NCI-H446 treated with DMSO at 0.1 percent for 48 hours (cell line): ENCODE measurements at places on chromosomes 3 and 15.

GRCh38 chr3:52374173-52374572 lies 58.1 kb downstream of the DNAH1 start:
- no peak for DNase-seq

- no peak for DNase-seq
Measured at GRCh38 chr3:63900459-63900858, 11.7 kb downstream of the SCAANT1 start.

- DNase-seq: no peak
Measured at GRCh38 chr3:138937690-138938055, 9.3 kb downstream of the FOXL2 start.

DNA sequence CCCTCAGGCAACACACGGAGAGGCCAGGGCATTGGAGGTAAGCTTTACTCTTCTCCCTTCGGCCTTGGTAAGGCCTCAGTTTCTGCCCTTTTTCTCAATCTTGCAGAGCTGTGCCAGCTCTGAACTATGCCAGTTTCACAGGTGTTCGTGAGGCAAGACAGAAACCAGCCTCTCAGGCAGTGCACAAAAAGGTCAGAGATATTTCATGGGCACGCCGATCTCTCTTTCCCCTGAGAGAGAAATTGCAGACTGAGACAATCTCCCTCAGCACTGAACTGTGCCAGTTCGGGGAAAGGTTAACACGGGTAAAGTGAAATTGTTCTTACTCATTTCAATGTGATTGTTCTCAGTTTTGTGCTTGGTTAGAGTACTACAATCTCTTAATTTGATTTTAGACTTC lies 88.5 kb downstream of the GMNC start:
- DNase-seq: no peak

- DNase-seq: no peak
Measured at GRCh38 chr3:901953-902778, 190.7 kb upstream of the CNTN6 start.

DNA sequence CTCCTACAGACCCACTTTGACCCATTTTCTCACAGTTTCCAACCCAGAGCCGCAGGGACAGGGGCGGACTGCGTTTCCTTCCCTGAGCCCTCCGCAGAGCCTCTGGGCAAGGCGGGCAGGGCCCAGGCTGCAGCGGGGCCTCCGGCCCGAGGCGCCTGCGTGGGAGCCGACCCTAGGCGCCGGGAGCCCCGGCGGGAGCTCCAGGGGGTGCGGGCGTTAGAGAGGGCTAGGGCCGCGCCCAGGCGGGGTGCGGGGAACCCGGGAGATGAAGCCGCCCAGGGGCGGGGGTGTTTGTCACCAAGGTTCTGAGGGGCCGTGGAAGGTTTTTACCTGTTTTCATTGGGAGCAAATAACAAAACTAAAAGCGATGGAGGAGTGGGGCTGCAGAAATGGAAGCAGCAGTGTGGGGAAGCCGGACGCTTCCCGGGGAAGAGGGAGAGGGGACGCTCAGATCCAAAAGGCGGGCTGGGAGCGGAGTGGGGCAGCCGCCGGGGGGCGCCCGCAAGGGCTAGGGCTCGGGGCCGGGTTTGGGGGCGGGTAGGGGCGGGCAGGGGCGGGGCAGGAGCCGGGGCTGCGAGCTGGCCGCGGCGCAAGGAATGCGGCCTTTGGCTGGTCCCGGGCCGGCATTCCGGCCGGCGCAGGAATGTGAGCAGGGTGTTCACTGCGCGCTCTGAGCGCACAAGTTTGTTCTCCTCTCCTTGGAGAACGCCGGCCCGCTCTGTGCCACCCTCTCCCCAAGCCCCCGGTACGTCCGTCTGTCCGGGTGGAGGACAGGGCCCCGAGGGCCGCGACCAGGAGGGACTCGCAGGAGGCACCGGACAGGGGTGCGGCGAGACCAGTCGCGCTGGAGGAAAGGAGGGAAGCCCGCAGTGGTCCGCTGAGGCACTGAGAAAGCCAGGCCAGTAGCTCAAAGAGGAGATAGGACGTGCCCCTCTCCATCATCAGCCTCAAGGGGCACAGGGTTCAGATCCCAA lies 61.1 kb downstream of the AMOTL2 start:
- no peak for DNase-seq

DNA sequence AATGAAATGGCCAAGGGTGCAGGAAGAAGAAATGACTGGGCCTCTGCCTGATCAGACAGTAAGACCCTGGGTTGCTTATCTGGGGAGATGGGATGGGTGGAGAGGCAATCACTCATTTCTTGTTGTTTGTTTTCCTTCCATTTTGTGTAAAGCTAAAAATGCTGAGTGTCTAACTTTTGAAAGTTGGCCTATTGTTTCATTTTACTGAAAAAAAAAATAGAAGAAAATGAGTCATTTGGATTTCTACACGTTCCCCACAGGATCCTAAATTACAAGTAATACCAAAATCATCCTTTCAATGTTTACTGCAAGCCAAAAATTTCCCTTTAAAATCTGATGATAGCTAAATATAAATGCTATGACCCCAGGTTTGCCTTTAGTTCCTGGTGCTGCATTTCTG lies 30.6 kb downstream of the PTX3 start:
- no peak for DNase-seq

- DNase-seq: no peak
Measured at GRCh38 chr3:114884213-114884923, 262.7 kb downstream of the ZBTB20 start.

GRCh38 chr3:167876620-167877281 lies 141.2 kb downstream of the SERPINI1 start:
- no peak for DNase-seq

- no peak for DNase-seq
Measured at GRCh38 chr3:126417515-126417914, 22.8 kb downstream of the CFAP100 start.

DNA sequence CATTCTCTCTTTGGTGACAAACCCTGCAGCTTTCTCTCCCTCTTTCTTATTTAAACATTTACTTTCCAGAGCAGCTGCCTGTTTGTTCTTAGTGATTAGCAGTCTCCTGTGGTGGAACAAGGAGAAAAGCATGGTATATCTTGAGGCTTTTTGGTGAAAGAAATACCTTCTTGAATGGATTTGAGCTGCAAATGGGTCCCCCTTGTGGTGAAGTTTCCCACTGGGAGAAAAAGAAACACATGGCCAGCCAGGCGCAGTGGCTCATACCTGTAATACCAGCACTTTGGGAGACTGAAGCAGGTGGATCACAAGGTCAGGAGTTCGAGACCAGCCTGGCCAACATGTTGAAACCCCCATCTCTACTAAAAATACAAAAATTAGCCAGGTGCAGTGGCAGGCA lies 48.3 kb upstream of the ACP3 start:
- DNase-seq: no peak

DNA sequence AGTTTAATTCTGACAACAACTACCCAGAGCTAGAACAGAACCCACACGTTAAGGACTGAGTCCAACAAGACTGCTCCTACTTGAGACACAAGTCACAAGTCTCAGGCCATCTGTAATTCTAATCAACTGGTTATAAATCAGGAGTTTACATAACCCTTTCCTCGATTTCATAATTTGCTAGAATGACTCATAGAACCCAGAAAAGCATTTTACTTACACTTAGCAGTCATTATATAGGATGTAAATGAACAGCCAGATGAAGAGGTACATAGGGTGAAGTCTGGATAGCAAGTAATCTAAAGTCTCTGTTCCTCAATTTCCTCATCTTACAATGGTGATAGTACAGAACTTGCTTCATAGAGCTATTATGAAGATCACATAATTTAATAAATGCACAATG lies 1018.2 kb downstream of the DIPK2A start:
- DNase-seq: no peak

GRCh38 chr3:122003606-122004005 lies 18.4 kb downstream of the ILDR1 start:
- DNase-seq: no peak

- no peak for DNase-seq
Measured at GRCh38 chr15:62711691-62712454, 330.7 kb upstream of the TPM1 start.
